ENCODE measurements at places on chromosomes 4 and X. TPM values are rescaled to one million over a fixed set of nuclear protein-coding genes. Genes with fewer than 3 reads are reported as not detected.

- no peaks in the 10 kb centered on the region for H3K4me1 ChIP-seq
- no peak overlapping the region for H3K27ac ChIP-seq
- no peaks in the 10 kb centered on the region for H3K36me3 ChIP-seq
- DNase-seq = no peak
- H3K4me3 ChIP-seq = no peak overlapping the region
- H3K27me3 ChIP-seq = no peaks in the 10 kb centered on the region
Measured at GRCh38 chr4:181146051-181146450, 1097.2 kb upstream of the TENM3 start.

- no peak for DNase-seq
- H3K27ac ChIP-seq = no peak overlapping the region
- no peaks in the 10 kb centered on the region for H3K36me3 ChIP-seq
- H3K27me3 ChIP-seq = no peaks in the 10 kb centered on the region
- H3K4me3 ChIP-seq = no peak overlapping the region
Measured at GRCh38 chrX:102697494-102697893, 14.8 kb upstream of the GPRASP2 start.

GRCh38 chr4:41477181-41477905 lies 60.6 kb upstream of the LIMCH1 start:
- DNase-seq = no peak
- peaks cover 4% of the 10 kb centered on the region for H3K4me1 ChIP-seq
- H3K27me3 ChIP-seq = no peaks in the 10 kb centered on the region

- peaks cover 42% of the 10 kb centered on the region for H3K27me3 ChIP-seq
- H3K27ac ChIP-seq = peak overlapping the region; percentile 30
- H3K36me3 ChIP-seq = no peaks in the 10 kb centered on the region
- peak; percentile 80 for DNase-seq
- peaks cover 41% of the 10 kb centered on the region for H3K4me1 ChIP-seq
- H3K4me3 ChIP-seq = peak overlapping the region; percentile 54
Measured at GRCh38 chr4:20254511-20255250, 3.0 kb downstream of the SLIT2 start.

GRCh38 chrX:109939498-109939897 lies 63.4 kb upstream of the TMEM164 start:
- H3K4me1 ChIP-seq = no peaks in the 10 kb centered on the region
- H3K27ac ChIP-seq = no peak overlapping the region
- H3K27me3 ChIP-seq = no peaks in the 10 kb centered on the region
- H3K36me3 ChIP-seq = no peaks in the 10 kb centered on the region

DNA sequence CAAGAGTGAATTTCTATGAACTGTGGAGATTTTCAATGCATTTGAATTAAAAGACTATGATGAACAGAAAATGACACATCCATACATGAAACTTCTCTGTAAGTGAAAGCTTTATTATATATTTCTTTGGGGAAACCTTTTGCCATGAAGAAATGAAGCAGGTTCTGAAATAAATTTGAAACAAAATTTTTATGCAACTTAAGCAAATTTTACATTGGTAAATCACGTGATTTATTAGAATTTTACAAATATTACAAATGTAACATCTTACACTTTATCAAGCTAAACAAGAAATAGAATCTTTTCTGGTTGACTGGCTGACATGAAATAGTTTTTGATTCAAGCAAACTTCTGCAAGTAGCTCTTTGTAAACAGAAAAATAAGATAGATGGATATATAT lies 131.2 kb downstream of the IL1RAPL1 start:
- no peaks in the 10 kb centered on the region for H3K36me3 ChIP-seq
- no peaks in the 10 kb centered on the region for H3K27me3 ChIP-seq
- H3K4me3 ChIP-seq = no peak overlapping the region
- H3K27ac ChIP-seq = no peak overlapping the region
- no peak for DNase-seq

The GPM6B gene
- total RNA-seq = 19.0 TPM

The PFKFB1 gene
- 1.9 TPM for total RNA-seq

GRCh38 chr4:101277671-101278070 lies 69.7 kb downstream of the PPP3CA start:
- H3K27me3 ChIP-seq = no peaks in the 10 kb centered on the region
- no peak for DNase-seq
- H3K4me1 ChIP-seq = peaks cover 33% of the 10 kb centered on the region
- no peak overlapping the region for H3K4me3 ChIP-seq
- no peak overlapping the region for H3K27ac ChIP-seq
